Panc1 (cell line): ENCODE measurements at places on chromosomes 5 and 9.

- no peak for DNase-seq
These were observed 5.2 kb upstream of the NKD2 start for GRCh38 chr5:1003296-1003937.

GRCh38 chr9:7177383-7177782, 419.6 kb downstream of the KDM4C start:
- no peak for DNase-seq

GRCh38 chr5:34521628-34522290, 134.4 kb upstream of the RAI14 start:
- DNase-seq = no peak

DNA sequence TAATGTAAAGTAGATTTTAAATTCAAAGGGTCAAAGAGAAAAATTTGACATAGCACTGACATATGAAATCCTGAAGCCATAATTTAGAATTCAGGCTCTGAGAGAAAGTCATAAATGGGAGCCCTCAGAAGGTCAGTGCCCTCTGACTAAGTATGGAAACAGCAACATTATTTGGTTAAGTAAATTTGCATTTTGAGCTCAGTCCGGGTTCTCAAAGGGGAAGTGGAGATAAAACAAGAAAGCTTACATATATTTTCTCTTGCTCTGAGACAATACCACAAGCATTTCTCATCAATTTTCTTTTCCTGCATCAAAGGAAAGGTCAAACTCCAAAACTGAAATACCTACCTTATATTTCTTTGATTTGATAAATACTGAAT, 348.0 kb downstream of the SEMA5A start:
- DNase-seq = no peak

DNA sequence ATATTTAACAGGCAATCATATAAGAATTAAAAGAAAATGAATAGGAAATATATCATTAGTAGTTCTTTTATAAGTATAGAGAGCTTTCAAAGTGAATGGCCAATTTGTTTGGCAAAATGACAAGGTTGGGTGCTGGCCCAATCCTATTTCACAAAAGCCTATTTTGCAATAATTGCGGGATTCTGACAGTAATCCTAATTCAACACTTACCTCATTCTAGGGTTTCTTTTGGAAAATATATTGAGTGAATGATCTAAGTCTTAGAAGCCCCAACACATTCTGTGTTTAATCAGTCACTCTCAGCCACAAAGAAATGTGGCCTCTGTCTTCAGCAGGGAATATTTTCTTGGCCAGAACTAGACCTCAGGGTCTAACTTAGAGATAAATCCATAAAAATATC, 835.9 kb upstream of the ZNF608 start:
- DNase-seq = no peak

GRCh38 chr5:73954381-73954780, 328.4 kb downstream of the ARHGEF28 start:
- no peak for DNase-seq
